ENCODE measurements at places on chromosomes 7 and 10.

DNA sequence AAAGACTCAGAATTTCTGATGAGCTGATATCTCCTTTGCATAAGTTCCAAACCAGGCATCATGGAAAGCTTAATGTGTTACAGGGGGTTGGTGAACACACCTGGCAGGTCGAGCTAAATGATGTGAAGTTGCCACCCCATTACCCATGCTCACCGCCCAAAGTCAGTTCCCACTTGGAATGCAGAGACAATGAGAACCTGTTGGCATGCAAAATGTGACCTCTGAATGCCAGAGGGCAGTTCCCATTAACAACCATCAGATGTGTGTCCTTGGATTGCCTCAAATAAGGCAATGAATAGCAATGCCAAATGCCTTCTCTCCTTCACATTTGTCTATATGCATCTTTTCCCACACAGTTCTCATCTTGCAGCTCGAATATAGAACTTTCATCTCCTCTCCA, 190.7 kb downstream of the CDCA7L start:
- no peak for DNase-seq

DNA sequence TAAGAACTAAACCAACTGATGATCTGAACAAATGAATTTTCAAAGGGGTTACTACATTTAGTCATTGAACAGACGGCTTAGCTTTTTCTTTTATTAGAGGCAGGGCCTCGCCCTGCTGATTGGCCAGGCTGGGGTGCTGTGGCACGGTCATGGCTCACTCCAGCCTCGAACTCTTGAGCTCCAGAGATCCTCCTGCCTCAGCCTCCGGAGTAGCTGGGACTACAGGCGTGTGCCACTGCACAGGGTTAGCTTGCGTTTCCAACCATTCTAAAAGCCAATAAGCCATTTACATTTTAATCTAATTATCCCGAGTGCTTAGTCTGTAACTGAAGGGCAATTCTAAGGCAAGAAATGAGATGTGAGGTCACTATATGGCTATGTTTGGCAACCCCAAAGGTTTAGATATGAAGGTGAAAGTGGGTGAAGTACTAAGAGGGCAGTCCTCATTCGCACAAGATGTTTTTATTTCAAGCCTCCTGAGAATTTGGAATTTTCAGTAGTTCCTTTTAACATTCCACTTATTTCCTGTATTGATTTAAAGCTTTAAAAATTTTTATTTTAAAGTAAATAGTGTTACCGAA, 1.6 kb upstream of the CDK13 start:
- peak; percentile 42 for DNase-seq

- no peak for DNase-seq
Measured at GRCh38 chr10:13658871-13659685, 72.3 kb downstream of the PRPF18 start.

GRCh38 chr10:70509757-70510147, 31.2 kb downstream of the PALD1 start:
- DNase-seq = no peak

DNA sequence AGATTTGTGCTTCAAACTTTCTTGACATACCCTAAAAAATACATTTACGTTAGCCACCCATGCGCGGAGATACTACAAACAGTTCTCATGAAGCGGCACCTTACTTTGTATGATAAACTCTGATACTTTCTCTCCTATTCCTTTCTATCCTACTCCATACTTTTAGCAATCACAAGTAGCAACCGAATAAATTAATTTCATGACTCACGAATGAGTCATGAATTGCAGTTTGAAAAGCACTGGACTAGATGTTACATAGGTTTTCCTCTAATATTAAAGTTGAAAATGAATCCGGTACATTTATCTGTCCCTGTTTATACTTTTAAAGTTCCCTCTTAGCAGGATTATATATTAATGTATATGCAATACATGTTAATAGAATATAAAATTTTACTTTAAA, 67.6 kb downstream of the CUBN start:
- DNase-seq = no peak

DNA sequence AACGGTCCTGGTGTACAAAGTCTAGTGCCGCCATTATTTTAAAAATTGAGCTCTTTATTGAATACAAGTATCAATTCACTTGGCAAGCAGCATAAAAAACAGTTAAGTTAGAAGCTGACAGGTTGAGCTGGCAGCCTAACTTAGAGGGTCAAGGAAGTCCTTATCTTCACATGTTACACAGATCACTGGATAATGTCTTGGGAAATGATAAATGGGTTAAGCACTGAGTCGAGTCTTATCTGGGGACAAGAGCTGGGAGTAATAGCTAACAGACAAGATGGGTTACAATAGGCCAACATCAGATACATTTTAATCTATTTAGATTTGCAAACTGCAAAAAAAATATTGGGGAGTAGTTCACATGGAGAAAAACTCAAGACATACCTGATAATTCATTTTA, 34.2 kb downstream of the SLC18A2 start:
- no peak for DNase-seq
